ENCODE measurements at places on chromosomes 3 and 15.

- peak; percentile 91 for DNase-seq
Observed at GRCh38 chr3:67113802-67114407, 115.8 kb downstream of the KBTBD8 start.

DNA sequence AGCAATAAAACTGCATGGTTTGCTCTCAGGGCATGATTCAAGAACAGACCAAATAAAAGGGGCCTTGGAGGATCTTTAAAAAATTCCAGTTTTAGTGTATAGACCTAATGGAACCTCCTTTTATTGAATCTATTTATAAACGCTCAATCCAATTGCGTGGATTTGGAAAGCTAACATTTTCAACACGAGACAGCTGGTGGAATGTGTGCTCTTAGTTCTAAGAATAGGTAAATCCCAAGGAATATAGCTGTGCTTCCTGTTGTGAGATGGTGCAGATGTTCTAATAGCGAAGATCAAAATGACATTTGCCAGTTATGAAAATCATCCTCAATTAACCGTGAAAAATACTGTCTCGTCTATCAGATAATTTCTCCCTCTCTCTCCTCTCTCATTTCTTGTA is 192.5 kb downstream of the ATP10A start:
- no peak for DNase-seq

DNA sequence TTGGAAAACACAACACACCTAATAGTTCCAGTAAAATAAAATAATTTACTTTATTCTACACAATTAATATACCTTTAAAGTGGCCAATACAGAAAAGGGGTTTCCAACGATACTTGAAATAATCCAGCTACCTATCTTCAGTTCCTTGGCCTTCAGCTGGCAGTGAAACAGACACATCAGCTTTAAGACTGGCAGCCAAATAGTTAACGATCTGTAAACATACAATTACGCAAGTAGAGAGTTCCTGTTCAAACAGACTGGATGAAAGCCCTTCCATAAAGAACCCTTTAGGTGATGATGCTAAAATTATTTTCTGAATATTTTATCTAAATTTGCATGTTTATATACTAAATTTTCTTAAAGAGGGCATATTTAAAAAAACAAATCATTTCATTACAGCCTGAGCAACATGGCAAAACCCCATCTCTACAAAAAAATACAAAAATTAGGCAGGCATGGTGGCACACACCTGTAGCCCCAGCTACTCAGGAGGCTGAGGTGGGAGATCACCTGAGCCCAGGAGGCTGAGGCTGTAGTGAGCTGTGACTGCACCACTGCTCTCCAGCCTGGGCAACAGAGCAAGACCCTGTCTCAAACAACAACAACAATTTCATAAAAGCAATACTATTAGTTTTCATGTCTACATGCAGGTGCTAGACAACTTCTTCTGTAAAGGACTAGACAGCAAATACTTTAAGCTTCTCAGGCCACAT is 12.9 kb downstream of the DYNC1LI1 start:
- no peak for DNase-seq

DNA sequence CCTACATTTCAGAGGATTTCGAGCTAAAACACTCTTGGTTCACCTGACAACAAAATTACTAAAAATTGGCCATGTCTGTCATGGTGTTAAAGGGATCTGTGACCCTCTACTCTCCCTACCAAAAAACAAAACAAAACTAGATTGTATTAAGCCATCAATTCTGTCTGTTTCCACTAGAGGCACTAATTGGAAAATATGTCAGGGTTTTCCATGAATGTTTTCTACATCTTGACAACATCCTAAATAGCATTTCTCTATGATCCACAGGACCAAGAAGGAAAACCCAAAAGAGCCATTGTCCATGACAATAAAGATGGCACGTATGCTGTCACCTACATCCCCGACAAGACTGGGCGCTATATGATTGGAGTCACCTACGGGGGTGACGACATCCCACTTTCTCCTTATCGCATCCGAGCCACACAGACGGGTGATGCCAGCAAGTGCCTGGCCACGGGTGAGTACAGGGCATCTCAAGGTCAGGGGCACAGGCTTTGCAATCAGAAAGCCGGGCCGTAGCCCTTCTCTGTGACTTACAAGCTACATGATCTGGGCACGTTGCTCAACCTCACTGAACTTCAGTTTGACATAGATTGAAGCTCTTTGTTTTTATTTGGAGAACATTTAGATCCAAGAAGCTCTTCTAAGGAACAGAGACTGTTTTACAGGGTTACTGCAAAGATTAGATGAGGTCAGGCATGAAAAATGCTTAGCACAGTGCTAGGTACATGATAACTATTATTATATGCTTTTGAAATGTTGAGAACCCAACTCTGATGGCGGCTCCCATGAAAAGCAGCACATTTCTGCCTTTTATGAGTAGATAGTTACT is 74.8 kb downstream of the DNASE1L3 start:
- no peak for DNase-seq

DNA sequence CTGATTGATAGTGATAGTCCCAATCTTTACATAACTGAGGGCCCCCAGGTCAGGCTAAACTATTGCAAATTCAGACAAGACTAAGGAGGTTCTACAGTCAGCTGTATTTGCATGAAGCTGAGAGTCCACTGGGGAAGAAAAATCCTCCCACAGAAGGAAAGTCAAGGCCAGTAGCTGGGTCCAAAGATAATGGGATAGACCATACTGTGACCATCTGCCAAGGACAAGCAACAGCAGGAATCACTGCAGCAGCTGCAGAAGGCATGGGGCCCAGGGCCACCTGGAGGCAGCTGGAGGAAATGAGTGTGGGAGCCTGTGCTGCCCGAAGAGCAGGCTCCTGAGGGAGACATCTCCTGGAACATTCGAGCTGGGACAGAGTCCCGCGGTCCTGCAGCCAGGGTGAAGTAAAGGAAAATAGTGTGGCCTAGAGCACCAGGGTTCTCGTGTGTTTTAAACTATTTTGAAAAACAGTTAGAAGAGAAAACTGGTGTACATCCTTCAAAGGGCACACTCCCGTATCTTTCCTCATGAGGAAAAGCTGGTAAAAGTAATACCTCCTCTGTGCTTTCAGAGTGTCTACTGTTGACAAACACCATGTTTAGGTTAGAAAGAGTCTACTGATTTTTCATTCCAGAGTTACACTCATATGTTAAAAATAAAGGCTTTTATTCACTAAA is 13.2 kb upstream of the TMEM212 start:
- DNase-seq, result peak; percentile 91

DNA sequence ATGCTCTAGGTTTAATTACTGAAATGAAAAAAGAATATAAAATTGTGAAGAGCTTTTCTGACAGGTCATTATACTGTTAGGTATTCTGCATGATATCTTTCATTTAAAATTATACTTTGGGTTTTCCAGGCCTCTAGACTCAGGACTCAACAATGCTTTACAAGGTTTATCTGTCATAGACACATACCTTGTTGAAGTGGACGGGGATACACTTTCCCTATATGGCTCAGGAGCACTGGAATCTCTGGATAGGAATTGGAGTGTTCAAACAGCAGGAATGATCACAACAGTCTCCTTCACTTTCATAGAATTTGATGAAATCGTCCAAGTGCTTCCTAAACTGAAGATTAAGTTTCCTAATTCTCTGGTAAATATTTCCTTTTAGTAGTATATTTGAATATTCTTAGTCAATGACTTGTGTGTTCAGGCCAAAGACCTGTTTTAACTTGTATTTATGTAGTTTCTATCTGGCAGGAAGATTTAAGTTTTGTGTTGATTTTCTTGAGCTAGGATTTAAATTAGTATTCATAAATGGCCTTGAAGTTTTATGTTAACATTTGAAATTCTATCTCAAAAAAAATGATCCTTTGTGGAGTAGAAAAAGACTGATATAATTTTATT is 106.9 kb upstream of the THSD4 start:
- no peak for DNase-seq
